ENCODE measurements at places on chromosomes 7 and 10. TPM values are rescaled to one million over a fixed set of nuclear protein-coding genes. Genes with fewer than 3 reads are reported as not detected.

GRCh38 chr7:96449094-96449493 lies 127.2 kb upstream of the SLC25A13 start:
- DNase-seq, result no peak

DNA sequence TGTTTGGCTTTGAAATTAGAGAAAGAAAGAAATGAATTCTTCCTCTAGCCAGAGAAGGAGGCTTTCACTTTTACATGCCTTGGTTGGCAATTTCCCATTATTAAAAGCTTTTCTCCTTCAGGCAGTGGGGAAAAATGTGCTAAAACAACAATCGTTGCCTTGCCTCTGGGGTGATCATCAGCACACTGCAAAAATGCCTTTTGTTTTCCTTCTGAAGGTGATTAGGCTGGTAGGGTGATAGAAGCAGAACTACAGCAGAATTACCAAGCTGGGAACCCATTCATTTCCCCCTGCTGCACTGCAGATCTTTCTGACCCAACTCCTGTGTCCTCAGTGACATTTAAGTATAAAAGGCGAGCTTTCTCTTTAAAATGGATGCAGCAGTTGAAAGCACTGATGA lies 22.2 kb downstream of the ANK3 start:
- DNase-seq, result no peak

GRCh38 chr7:38929460-38930171 lies 20.6 kb upstream of the VPS41 start:
- no peak for DNase-seq

DNA sequence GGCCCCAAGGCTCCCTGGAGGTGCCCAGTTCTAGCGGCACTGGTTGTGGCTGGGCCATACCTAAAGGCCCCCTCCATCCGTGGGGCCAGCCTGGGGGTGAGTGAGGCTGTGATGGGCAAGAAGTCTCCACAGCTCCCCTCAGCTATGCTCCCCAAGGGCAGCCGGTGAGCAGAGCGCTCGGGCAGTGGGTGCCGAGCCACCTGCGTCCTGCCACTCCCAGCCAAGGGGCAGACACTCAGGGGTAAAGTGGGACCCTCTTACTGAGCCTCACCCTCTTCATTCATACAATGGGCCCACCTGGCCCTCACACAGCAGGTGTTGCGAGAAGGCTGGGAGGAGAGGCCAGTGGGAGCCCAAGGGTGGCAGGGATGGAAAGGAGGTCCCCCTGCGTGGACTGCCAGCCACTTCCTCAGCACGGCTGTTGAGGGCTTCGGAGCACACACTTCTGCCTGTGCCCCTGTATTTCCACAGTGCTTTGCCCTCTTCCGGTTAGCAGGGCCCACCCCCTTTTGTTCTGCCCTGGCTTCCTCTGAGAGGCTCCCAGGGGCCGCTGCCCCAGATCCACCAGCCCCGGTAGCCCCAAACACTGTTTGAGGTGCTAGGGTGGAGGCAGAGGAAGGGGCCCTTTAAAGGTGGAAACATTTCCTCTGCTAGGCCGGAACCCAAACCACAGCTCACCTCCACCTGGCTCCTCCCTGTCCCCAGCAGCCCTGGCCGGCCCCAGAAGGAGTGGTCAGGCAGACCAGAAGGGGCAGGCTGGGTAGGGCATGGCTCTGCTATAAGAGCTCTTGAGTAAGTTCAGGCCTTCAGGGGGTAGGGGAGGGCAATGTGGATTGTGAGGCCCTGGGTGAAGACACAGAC lies 16.4 kb upstream of the C10orf105 start:
- no peak for DNase-seq

GRCh38 chr10:93754761-93755160 lies 3.0 kb upstream of the LGI1 start:
- no peak for DNase-seq

DNA sequence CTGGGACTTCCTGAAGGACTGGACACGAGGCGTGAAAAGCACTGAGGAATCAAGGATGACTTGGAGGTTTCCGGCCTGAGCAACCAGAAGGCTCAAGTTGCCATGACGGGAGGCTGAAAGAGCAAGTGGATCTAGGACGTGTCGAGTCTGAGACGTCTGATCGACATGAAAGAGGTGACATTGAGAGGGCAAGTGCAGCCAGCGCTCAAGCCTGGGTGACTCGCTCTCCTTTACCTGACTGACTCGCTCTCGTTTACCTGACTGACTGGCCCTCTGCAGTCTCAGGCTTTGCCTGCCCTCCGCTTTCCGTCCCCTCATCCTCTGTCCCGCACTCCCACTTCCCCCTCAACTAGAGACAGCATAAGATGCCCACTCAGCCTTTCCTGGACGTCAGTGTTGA lies 202.6 kb upstream of the FRMD4A start:
- no peak for DNase-seq

DNA sequence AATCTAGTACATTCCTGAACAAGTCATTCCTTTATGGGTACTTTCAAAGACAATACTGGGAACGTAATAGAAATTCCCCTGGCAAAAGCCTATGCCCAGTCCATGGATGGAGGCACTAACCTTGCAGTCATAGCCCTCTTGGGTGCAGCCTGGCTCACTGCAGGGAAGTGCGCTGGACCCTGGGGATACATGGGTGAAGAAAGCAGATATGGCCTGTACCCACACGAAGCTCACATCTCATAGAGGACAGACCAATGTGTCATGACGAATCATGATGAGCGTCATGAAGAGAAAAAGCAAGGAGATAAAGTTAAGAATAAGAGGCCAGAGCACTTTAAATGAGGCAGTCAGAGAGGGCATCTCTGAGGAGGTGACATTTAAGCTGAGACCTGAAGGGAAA lies 11.8 kb downstream of the PRLHR start:
- no peak for DNase-seq

DNA sequence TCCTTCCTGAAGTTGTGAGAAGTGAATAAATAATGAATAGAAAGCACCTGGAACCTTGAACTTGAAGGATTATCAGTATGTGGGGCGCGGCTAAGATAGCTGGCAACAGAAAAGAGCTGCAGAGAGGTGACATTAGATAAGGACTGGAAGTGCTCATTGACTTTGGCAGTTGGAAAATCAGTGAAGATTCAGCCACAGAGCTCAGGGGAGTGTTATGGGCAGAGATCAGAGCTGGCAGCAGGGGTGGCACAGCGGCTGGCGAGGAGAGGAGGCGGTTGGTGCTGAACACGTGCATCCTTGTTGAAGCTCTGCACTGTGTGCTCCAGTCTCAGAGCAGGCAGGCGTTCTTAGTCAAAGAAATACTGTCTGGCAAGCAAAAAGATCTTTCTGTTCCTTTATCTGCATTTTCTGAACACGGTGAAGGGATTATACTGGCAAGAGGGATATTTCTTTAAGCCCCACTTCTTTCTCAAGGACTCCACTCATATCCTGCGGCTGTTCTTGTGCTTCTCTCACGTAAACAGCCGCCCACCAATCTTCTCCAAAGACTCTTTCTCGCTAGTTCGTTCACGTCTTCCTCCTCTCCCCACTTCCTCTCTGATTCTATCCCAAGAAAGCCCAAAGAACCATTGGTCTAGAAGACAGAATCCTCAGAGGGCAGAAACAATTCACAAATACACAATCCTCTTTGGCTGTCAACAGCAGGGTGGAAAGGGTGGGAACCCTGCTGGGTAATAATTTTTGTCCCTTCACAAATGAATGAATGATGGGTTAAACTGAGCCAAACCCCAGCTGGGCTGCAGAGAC lies 38.6 kb upstream of the ADD3 start:
- DNase-seq, result peak; percentile 37

- no peak for DNase-seq
Measured at GRCh38 chr10:90437452-90437851, 420.4 kb downstream of the HTR7 start.

GRCh38 chr10:33327751-33328150 lies 6.7 kb downstream of the NRP1 start:
- DNase-seq, result peak; percentile 33

DNA sequence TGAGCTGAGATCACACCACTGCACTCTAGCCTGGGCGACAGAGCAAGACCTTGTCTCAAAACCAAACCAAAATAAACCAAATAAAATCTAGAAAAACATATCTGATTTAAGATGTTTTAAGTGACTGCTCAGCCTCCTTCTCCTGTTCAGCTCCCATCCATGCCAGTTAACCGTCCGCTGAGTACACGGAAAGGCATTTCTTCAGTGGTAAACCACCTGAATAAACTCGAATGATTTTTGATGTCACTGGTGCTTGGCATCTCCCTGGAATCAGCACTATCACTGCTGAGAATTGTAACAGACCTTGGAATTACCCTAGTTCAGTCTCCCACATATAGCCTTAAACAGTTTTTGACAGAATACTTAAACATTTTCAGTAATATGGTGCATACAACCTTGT lies 24.1 kb upstream of the NRCAM start:
- DNase-seq, result no peak

TAS2R5 gene
- total RNA-seq, result 0.86 TPM

GIMAP7 gene
- total RNA-seq, result not detected

SLC13A1 gene
- total RNA-seq, result not detected

CDK1 gene
- total RNA-seq, result 20.0 TPM

LDB3 gene
- under 0.01 TPM for total RNA-seq

AKR1B15 gene
- total RNA-seq, result not detected
